ENCODE measurements at places on chromosomes 4 and X. TPM values are rescaled to one million over a fixed set of nuclear protein-coding genes. Genes with fewer than 3 reads are reported as not detected.

The PRR32 gene
- not detected for total RNA-seq

The OGT gene
- 147 TPM for total RNA-seq

The PLK4 gene
- total RNA-seq = 2.0 TPM

The OCIAD2 gene
- total RNA-seq = 76.3 TPM

The AKAP14 gene
- not detected for total RNA-seq

DNA sequence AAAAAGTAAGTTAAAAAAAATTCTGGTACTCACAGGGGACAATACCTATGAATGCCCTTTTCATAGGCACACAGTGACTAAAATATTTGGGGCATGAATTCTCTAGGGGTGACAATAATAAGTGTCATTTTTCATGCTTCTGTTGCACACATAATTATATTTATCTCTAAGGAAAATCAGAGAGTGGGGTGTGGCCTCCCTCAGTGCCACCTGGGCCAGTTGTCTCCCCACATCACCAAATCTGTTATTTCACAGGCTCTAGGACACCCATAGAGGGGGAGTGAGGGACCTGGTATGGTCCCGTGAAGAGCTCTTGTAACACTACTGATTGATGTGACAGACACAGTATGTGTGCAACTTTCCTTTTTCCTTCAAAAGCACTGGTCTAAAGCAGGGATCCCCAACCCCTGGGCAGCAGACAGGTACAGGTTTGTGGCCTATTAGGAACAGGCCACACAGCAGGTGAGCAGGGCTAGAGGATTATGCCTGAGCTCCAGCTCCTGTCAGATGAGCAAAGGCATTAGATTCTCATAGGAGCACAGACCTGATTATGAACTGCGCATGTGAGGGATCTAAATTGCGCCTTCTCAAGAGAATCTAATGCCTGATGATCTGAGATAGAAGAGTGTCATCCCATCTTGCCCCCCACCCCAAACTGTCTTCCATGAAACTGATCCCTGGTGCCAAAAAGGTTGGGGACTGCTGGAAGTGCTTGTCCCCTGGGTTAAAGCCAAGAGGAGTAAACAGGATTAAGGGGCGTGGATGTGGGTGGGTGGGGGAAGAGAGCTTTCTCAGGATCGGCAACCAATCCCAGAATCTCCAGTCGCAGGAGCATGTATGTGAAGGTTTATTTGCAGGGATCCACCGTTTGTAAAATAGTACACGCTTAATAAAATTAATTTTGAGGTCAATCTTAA is 856 bp downstream of the SLC9B1 start:
- peak overlapping the region; percentile 97 for H3K4me3 ChIP-seq
- DNase-seq = peak; percentile 48
- peak overlapping the region; percentile 94 for H3K27ac ChIP-seq
- H3K4me1 ChIP-seq = peaks cover 7% of the 10 kb centered on the region
- H3K27me3 ChIP-seq = no peaks in the 10 kb centered on the region
- H3K36me3 ChIP-seq = no peaks in the 10 kb centered on the region

GRCh38 chrX:70292788-70293187 is 2.9 kb downstream of the KIF4A start:
- H3K4me1 ChIP-seq = no peaks in the 10 kb centered on the region
- DNase-seq = no peak
- H3K4me3 ChIP-seq = no peak overlapping the region
- H3K36me3 ChIP-seq = no peaks in the 10 kb centered on the region
- no peak overlapping the region for H3K27ac ChIP-seq
- no peaks in the 10 kb centered on the region for H3K27me3 ChIP-seq
